ENCODE measurements at places on chromosomes 13 and 19. TPM values are rescaled to one million over a fixed set of nuclear protein-coding genes. Genes with fewer than 3 reads are reported as not detected.

- DNase-seq, result no peak
Measured at GRCh38 chr13:43648733-43649132, 138.0 kb downstream of the ENOX1 start.

DNA sequence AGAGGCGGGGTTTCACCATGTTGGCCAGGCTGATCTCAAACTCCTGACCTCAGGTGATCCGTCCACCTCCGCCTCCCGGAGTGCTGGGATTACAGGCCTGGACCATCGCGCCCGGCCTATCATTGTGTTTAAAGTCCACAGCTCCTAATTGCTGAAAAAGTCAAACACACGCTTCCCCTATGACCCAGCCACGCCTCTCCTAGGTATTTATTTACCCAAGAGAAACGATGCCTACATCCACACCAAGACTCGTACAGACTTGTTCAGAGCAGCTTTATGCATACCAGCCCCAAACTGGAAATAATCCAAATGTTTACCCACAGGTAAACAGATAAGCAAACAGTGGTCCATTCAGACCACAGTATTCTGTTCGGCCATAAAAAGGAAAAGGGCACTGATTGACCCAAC lies 15.1 kb downstream of the ZNRF4 start:
- DNase-seq, result peak; percentile 62

DNA sequence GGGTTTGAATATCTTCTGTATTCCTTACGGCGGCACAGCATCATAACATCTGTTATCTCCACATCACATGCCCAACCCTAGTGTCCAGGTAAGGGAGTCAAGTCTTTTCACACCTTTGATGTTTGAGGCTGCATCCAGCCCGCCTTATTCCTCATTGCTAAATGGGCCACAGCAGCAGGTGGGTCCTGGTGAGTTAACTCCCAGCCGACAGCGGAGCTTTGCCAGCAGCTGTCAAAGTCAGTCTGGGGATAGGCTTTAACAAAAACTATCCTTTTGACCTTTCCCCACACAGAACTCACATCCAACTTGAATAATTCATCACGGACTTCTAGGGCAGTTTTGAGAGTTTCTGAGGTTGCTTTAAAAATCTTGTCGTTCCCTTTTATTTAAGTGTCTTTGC lies 235.1 kb downstream of the DLEU7 start:
- DNase-seq, result no peak

DNA sequence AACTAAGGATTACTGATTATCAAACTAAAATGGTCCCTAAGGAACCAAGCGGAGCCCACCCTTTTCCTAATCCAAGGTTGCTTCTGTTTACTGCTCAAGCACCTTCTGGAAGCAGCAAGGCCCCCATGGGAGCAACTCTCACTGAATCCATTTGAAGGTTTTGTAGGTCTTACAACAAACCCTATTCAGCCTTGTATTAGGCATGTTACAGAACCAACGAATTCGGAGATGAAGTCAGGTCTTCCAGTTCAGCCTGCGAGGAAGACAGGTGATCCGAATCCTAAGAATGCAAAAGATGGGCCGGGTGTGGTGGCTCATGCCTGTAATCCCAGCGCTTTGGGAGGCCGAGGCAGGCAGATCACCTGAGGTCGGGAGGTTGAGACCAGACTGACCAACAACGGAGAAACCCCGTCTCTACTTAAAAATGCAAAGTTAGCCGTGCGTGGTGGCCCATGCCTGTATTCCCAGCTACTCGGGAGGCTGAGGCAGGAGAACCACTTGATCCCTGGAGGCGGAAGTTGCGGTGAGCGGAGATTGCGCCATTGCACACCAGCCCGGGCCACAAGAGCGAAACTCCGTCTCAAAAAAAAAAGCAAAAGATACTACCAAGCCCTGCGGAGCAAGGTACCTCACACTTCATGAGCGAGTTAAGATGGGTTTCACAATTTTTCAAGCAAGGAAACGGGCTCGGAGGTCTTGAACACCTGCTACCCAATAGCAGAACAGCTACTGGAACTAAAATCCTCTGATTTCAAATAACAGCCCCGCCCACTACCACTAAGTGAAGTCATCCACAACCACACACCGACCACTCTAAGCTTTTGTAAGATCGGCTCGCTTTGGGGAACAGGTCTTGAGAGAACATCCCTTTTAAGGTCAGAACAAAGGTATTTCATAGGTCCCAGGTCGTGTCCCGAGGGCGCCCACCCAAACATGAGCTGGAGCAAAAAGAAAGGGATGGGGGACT lies 609 bp downstream of the ZAR1L start:
- DNase-seq, result peak; percentile 57

DNA sequence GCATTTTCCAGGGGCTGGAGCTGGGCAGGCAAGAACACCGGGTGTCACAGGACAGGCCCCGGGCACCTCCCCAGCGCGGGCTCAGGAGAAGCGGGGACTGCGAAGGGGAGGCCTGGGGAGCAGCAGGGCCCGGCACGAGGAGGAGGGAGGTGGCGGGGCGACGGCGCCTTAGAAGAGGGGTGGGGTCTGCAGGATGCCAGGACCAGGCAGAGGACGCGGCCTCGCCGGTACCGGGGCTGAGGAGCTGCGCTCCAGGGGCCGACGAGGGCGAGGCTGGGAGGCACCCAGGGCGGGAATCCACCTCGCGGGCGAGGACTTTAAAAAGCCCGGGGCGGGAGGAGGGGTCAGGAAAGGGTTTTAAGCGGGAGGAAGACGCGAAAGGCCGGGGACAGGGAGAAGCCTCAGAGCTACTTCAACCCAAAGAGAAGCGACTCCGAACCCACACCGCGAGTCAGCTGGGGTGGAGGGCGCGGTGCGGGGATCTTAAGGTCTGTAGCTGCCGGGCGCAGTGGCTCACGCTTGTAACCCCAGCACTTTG lies 665 bp downstream of the ZNF347 start:
- peak; percentile 58 for DNase-seq

DNA sequence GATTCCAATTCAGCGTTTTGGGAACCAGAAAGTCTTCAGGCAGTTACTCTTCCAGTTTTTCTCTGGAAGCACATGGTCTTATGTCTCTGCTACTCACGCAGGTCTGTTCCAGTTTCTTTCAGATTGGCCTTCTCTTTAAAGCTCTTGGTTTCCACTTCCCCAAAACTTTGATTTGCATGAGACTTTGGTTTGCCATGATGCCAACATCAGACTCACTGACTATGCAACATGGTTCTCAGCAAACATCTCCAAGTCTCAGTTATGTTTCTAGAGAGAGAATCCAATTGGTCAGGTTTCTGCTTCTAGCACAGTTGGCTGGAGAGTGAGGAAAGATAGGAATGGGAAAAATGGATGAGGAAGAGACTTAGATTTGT lies 3.1 kb downstream of the AKAP11 start:
- no peak for DNase-seq

DNA sequence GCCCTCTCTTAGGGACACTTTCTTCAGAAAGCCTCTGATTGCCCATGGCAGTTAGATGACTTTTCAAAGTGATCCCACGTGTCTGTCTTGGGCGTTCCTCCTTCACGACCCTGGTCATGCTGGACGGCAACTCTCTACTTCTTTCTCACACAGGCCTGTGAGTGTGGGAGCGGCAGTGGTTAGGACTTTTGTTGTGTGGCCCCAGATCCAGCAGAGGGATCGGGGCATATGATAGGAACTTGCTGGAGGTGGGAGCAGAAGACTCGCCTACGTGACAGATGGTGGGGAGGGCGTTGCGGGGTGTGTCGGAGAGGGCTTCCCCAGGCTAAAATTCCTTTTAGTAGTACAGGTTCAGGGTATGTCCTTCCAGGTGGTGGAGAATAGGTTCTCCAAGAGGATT lies 289.5 kb upstream of the MAB21L1 start:
- no peak for DNase-seq

DNA sequence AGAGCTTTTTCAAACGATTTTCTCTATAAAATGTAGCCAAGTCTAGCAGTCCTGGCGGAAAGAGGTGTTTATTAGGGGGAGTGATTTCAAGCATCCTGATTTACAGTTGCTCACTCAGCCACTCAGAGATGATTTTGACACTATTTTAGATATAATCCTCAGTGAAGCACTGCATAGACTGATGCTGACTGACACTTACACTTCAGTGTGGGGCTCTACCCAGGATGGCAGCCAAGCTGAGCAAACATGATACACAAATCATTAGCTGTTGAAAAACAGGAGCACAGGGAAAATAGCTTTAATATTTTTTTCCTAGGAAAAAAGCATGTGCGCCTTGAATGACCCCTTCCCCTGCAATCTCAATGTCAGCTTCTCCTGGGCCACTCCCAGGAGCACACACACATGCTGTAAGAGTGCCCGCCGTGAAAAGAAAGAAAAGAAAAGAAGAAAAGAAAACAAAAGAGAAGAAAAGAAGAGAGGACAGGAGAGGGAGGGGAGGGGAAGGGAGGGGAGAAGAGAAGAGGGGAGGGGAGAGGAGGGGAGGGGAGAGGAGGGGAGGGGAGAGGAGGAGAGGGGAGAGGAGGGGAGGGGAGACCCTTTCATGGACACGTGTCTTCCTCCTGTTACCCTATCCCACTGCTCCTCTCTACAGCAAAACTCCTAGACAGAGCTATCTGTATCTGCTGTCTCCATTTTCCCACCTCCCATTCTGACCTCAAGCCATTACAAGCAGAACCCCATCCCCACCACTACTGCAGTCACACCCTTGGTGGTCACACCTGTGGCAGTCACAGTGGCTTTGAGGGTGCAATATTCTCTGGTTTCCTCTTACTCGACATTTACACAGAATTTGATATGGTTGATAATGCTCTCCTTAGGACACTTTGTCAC lies 36.4 kb downstream of the RCBTB2 start:
- DNase-seq, result no peak

DNA sequence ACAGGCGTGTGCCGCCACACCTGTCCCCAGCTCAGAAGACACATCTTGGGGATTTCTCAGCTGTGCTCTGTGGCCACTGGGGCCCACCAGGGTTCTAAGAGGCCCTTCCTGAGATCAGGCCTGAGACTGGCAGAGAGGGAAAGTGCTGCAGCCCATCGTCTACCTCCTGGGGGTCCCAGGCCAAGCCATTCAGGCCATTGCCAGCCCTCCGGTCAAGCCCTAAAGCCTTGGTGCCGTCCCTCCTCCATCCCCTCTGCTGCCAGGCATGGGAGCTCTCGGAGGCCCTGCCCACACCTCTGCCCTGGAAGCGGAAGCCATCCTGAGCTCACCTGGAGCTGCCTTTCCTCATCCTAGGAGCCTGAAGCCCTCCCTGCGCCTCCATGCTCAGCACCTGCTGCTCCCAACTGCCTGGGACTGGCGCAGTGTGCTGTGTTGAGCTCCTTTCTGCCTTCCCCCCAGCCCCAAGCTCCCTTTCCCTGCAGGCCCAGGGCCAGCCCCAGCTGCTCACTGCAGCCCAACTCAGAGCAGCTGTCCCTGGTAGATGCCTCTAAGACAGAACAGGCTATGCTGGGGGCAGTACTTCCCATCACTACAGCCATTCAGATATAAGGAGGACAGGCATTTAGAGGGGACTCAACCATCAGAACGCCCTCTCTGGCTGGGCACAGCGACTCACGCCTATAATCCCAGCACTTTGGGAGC lies 2.9 kb downstream of the SLC7A9 start:
- DNase-seq, result no peak

GRCh38 chr13:42533336-42533591 lies 40.7 kb upstream of the TNFSF11 start:
- DNase-seq, result no peak

DNA sequence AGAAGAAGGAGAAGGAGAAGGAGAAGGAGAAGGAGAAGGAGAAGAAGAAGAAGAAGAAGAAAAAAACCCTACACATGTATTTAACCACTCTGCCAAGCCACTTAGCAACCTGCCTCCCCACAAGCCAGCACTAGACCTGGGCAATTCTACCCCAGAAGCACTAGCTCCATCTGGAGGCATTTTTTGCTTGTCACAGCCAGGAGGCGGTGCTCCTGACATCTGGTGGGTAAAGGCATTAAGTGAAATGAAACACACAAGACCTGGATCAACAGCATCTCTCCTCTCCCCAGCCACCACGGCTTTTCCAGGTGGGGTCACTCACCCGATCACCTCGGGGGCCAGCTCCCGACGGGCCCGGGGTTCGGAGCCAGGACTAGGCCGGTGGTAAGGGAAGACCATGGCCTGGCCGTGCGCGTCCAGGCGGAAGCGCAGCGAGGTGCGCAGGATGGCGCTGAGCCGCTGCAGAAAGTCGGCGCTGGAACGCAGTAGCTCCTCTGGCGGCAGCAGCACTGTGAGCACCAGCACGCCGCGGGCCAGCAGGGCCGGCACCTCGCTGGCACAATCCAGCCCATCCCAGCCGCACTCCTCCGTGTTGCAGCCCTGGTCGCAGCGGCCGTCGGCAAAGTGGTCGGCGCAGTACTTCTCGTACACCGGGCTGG lies 26.9 kb downstream of the NOTCH3 start:
- no peak for DNase-seq

DNA sequence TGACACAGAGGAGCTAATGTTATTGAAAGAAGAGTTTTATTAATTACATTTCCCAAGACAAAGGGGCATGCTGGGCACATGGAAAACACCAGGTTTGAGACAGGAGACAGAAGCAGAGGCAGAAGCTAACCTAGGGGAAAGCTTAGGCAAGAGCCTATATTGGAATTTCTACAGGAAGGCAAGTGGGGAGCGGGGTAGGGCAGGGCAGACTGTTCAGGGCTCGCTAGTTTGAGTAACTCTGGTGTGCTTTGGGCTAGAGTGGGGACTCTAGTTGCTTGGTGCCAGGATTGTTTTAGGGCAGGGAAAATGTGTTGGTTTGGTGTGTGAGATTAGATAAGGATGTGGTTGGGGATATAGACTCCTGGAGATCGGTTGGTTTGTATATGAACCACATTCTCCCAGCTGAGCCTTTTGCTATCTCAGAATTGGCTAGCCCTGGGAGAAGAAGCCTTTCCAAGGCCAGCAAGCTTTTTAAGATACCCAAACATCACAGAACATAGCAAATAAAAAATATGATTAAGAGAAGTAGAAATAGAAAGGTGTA lies 8.4 kb upstream of the UFM1 start:
- no peak for DNase-seq

DNA sequence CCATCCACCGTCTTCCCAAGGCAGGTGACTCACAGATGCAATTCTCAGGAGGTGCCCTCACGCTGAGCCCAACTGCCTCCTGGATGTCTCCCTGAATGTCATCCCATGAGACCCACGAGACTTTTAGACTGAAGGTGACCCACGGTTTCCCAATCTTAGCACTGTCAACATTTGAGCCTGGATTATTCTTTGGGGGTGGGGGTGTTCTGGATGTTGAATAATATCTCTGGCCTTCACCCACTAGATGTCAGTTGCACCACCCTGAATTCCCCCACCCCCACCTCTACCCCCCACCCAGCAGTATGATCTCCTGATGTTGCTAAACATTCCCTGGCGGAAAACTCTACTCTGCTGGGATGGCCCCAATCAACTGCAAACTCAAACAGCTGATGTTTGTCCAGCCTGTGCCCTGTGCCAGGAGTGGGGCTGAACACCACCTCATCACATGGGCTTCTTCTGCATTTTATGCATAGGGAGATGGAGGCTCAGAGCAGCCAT lies 2.2 kb upstream of the CYP4F22 start:
- DNase-seq, result peak; percentile 89

DNA sequence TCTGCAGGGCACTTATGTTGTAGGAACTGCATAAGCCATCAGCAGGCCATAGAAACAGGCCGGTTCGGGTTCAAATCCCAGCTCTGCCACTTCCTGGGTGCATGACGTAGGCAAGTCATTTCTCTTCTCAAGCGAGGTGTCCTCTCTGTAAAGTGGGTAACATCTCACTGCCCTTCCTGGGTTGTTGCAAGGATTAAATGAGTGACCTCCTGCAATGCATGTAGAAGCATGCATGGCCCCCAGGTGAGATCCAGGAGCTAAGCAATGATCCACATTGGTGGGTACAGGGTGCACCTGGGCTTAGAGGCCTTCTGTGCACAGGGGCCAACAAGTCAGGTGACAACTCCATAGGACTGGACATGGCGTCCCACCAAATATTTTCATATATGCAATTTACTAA lies 13.8 kb downstream of the PHLDB3 start:
- no peak for DNase-seq

Gene COLGALT1
- total RNA-seq, result 36.8 TPM

Gene TUBB4A
- 0.92 TPM for total RNA-seq

Gene ATCAY
- not detected for total RNA-seq

Gene SELENOV
- not detected for total RNA-seq

Gene ZNF44
- total RNA-seq, result 5.5 TPM
